ENCODE measurements at places on chromosomes 1 and 21. TPM values are rescaled to one million over a fixed set of nuclear protein-coding genes. Genes with fewer than 3 reads are reported as not detected.

Gene NBPF14
- 14.3 TPM for total RNA-seq

Gene CACHD1
- 1.0 TPM for total RNA-seq

Gene NTRK1
- total RNA-seq: not detected

Gene TEDDM1
- total RNA-seq: not detected

Gene TNFAIP8L2
- total RNA-seq: not detected

Gene RHCE
- 0.09 TPM for total RNA-seq

Gene BRINP3
- total RNA-seq: not detected

Gene ARTN
- total RNA-seq: 0.09 TPM

Gene FCN3
- total RNA-seq: 0.72 TPM

Gene TAS1R1
- not detected for total RNA-seq

Gene MSH4
- 0.18 TPM for total RNA-seq

Gene LMO4
- total RNA-seq: 14.9 TPM

Gene TSEN15
- total RNA-seq: 21.2 TPM

Gene TEKT2
- not detected for total RNA-seq

Gene ASPM
- 12.6 TPM for total RNA-seq

Gene CELA2A
- total RNA-seq: 0.19 TPM

Gene C1orf232
- total RNA-seq: not detected
